ENCODE measurements at places on chromosomes 4 and X.

- no peak for DNase-seq
Observed at GRCh38 chr4:172628263-172628662, 540.3 kb upstream of the GALNT7 start.

GRCh38 chr4:77872723-77873445 is 10.3 kb downstream of the MRPL1 start:
- DNase-seq, result no peak

DNA sequence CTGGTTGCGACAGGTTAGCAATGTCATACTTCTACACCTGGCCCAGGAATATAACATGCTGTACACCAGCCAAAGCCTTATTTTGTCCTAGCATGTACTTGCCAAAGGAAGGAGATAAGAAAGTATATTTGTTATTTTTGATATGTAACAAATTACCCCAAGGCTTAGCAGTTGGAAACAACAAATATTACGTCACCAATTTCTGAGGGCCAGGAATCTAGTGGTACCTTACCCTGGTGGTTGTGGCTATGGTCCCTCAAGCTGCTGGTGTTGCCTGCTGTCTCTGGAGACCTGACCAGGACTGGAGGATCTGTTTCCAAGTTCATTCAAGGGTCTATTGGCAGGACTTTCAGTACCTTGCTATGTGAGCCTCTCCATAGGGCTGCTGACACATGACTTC is 135.5 kb upstream of the BANK1 start:
- DNase-seq, result no peak

GRCh38 chr4:145580906-145581305 is 38.3 kb upstream of the MMAA start:
- no peak for DNase-seq

GRCh38 chr4:171042989-171043524 is 770.1 kb upstream of the GALNTL6 start:
- no peak for DNase-seq

DNA sequence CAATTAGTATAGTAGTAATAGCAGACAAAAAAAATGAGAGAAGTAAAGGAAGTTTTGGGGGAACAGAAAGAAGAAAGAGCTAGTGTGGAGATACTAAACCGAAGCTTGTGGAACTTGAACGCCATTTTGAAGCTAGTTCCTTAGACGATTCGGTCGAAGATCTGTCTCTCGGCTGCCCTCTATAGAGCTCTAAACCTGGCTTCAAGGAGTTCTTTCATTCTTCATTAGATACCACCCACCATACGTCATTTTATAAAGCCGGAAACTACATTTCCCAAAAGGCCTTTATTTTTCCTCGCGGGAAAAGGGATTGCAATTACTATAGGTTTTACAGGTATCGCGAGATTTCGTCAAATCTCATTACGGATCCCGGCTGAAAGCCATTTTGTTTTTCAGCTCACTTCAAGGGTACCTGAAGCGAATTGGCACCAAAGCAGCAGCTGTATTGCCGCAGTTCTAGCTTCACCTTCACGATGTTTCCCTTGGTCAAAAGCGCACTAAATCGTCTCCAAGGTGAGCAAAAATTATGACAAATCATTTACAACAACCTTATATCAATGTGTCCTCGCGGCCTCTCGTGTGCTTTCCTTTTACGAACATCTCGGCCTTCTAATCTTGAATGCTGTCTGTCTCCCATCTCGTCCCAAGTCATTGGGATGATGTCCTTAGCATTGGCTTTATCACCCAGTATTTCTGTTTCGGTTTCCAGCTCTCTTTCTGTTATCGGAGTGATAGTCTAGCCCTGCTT is at the start of gene COX7B:
Gene COX7B (plus strand): TSS at position 388 of the 748 bp plus-strand sequence. CDS start 86 bp downstream, at position 474.
- DNase-seq, result peak; percentile 36

GRCh38 chrX:119398974-119399771 is at the start of gene SLC25A43:
TSS of gene SLC25A43 (plus strand) at chrX:119399336. CDS start at chrX:119399404, 68 bp downstream.
- peak; percentile 5 for DNase-seq

DNA sequence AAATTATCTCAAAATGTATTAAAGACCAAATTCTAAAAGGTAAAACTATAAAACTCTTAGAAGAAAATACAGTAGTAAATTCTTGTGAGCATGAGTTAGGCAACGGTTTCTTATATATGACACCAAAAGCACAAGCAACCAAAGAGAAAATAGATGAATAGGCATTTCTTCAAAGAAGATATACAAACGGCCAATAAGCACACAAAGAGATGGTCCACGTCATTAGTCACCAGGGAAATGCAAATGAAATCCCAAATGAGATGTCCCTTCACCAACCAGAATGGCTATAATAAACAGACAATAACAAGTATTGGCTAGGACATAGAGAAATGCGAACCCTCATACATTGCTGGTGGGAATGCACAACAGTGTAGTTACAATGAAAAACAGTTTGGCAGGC is 44.6 kb downstream of the RAB33A start:
- DNase-seq, result no peak

DNA sequence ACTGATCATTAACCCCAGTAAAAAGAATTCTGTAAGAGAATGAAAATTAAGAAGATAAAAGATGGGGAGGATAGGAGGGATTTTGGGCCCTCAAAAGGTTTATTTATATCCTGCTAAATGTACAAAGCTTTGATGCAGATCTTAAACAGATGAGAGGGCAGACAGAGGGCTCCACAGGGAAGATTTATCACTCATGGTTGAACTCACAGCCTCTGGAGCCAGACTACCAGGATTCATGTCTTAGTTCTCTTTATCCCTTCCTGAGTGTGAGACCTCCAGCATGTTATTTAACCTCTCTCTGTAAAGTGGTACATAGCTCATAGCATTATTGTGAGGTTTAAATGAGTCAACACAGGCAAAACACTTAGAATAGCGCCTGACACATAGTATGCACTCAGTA is 74.4 kb downstream of the SOWAHB start:
- DNase-seq, result no peak

- no peak for DNase-seq
Observed at GRCh38 chrX:47475476-47475875, 7.5 kb downstream of the ZNF41 start.

DNA sequence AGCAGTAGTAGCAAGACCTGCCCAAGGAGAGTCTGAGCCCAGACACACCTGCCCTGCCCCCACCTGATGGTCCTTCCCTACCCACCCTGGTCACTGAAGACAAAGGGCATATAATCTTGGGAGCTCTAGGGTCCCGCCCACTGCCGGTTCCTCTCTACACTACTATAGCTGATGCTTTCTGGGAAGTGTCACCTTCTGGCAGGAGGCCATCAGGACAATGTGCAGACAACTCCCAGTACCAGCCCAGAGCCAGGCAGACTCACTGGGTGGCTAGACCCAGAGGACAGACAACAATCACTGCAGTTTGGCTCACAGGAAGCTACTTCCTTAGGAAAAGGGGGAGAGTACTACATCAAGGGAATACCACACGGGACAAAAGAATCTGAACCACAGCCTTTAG is 312.7 kb downstream of the SPRY1 start:
- no peak for DNase-seq
